ENCODE measurements at places on chromosomes 12 and 14. TPM values are rescaled to one million over a fixed set of nuclear protein-coding genes. Genes with fewer than 3 reads are reported as not detected.

Gene JAG2
- 0.27 TPM for polyA plus RNA-seq

Gene RASAL1
- 0.10 TPM for polyA plus RNA-seq

Gene KCNH3
- 1.2 TPM for polyA plus RNA-seq

Gene ZNF384
- polyA plus RNA-seq = 83.4 TPM
